ENCODE measurements at places on chromosomes 13 and 19.

DNA sequence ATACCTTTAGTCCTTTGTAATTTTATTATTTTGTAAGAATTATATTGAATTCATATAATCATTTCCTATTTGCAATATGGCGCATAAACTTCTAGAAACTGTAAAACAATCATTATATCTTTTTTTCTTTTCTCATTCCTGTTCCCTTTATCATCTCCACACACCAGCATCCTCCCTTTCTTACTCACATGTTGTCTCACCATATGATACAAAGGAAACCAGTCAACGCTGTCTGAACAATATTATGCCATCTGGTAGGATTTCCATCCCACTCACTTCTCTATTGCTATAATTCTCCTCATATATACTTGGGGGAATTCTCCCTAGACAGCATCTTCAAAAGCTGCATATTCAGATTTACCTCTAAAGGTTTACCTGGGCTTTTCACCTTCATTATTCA, 389.8 kb downstream of the NDFIP2 start:
- no peak for DNase-seq

DNA sequence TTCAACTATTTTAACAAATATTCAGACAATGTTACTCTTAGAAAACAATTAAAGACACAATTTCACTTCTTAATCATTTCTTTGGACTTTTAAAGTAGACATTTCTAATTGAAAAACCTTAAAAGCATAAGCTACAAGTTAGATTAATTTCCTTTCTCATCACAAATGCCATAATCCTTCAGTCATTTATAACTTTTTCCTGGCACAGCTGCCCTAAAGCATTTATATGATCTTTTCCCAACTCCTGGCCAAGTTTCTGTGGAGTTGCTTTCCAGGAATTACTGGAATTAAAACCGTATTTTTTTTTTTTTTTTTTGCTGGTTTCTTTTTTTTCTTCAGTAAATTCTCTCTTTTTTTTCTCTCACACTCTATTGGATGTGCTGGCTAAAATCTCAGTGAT, 615.9 kb downstream of the TBC1D4 start:
- DNase-seq: no peak

GRCh38 chr13:98940325-98941001, 37.4 kb downstream of the DOCK9 start:
- no peak for DNase-seq

DNA sequence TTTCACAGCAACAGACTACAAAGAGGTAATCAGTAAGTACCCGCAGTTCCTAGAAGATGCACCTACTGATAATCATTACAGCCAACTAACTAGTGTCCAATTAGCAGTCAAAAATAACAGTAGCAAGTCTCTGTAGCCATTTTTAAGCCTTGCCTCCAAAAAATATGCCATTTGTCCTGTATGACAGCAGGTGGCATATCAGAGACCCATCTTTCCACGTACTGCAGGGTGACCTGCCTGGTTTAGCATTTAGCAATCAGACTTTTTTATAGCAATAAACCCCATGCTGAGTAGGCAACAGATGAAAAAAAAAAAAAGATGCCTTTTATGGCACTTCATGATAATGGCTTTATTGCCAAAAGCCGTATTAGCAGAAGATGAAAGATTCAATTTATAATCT, 155.3 kb upstream of the LSM14A start:
- no peak for DNase-seq

GRCh38 chr13:109485136-109485794, 301.1 kb downstream of the IRS2 start:
- DNase-seq: no peak

DNA sequence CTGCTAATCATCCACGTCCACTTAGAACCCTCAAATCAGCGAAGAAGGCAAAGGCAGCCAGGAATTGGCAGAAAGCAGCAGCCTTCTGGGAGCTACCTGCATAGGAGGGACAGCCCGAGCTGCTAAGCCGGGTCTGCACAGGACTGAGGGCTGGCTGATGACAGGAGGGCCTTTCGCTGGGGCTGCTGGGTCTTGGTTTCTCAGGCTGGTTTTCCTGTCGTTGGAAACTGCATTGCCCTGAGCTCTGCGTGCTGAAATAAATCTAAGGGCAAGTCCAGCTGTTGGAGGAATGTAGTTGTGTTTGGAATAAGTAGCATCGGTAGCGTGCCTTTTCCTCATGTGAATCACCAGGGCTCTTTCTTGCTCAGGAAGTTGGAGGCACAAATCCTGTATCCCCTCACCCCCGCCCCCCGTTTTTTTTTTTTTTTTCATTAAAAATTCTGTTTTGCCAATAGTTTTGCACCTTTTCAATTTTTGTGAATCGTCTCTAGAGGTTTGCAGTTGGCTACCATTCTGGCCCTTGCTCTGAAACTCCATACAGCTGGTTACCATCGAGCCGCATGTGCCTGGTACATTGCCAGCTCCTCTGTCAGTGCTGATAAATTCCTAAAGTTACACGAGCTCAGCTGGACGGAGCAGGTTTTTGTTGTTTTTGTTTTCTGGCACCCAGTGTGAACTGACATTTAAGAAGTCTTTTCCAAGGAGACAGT, 193.9 kb upstream of the RNF113B start:
- no peak for DNase-seq

- no peak for DNase-seq
These were observed 26.3 kb downstream of the BCAT2 start for GRCh38 chr19:48784527-48784926.

GRCh38 chr19:23908165-23908564, 6.5 kb upstream of the ZNF726 start:
- no peak for DNase-seq

DNA sequence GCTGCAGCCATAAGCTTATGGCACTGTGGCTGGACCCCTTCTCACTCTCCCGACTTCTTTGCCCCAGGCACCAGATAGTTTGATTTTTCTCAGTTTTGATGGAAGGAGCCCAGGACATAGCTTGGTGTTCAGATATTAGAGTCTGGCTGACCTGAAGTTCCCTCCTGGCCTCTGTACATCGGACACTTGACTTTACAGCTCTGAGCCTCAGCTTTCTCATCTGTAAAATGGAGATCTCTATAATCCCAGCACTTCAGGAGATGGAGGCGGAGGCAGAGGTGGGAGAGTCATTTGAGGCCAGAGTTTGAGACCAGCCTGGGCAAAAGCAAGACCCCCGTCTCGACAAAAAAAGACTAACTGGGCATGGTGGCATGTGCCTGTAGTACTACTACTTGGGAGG, 909 bp downstream of the CC2D1A start:
- DNase-seq: no peak

DNA sequence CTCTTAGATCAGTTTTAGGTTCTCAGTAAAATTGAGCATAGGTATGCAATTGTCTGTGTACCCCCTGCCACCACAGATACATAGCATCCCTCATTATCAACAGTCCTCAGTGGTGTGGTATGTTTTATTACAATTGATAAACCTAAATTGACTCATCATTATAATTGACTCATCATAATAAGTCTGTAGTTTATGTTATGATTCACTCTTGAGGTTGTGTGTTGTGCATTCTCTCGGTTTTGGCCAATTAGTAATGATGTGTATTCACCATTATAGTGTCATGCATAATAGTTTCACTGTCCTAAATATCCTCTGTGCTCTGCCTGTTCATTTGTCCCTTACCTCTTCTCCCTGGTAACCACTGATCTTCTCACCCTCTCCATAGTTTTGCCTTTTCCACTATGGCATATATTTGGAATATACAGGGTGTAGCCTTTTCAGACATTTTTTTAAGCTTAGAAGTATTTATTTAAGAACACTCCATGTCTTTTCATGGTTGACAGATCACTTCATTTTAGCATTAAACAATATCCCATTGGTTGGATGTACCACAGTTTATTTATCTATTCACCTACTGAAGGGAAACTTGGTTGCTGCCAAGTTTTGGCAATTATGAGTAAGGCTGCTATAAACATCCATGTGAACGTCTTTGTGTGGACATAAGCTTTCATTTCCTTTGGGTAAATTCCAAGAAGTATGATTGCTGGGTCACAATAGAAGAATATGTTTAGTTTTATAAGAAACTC, 1620.6 kb upstream of the MIR17HG start:
- DNase-seq: no peak

DNA sequence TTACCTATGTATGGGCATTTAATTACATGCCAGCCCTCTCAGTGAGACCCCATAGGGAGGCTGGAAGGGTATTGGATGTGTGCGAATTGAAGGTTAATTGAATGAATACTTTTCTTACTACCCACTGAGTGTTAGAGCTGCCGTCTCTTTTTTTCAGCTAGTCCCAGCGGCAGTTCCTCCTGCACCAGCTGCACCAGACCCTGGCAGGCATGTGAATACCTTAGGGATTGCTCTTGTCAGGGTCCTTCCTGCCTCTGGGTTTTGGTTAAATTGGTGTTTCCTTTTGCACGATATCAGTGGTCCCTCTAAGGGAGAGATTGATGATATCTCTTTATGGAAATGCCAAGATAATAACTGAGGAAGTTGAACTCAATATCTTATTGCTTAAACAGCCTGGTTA, 9.8 kb upstream of the CXCL17 start:
- no peak for DNase-seq

GRCh38 chr13:113493315-113493951, 2.9 kb upstream of the DCUN1D2 start:
- DNase-seq: no peak

GRCh38 chr13:99055281-99055680, 77.4 kb upstream of the DOCK9 start:
- DNase-seq: no peak

- no peak for DNase-seq
These were observed 31.5 kb downstream of the KLF5 start for GRCh38 chr13:73090116-73090822.

GRCh38 chr13:102571075-102571474, 25.7 kb upstream of the TPP2 start:
- no peak for DNase-seq

DNA sequence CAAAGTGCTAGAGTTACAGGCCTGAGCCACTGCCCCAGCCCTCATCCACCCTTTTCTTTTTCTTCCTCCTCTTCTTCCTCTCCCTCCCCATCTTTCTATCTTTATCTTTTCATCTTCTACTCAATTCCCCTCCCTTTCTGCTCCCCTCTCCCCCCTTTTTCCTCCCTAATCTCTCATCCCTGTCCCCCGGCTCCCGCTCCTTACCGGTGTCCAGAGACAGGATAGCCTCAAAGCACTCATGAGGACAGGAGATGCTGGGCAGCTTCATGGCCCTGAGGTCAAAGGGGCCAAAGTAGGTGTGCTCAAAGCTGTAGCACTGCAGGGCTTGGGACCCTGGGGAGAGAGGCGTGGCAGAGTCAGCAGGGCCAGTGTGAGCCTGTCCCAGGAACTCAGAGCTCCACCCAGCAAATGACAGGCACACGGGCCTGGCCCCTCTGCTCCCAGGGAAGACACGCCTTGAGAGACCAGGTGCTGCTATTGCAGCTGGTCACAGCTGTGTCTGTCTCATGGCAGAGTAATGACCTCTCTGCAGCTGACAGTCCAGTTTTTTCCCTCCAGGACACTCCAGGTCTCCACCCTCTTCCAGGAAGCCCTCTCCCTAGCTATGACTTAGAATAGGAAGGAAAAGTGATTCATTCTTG, 2.6 kb downstream of the LYPD5 start:
- no peak for DNase-seq

DNA sequence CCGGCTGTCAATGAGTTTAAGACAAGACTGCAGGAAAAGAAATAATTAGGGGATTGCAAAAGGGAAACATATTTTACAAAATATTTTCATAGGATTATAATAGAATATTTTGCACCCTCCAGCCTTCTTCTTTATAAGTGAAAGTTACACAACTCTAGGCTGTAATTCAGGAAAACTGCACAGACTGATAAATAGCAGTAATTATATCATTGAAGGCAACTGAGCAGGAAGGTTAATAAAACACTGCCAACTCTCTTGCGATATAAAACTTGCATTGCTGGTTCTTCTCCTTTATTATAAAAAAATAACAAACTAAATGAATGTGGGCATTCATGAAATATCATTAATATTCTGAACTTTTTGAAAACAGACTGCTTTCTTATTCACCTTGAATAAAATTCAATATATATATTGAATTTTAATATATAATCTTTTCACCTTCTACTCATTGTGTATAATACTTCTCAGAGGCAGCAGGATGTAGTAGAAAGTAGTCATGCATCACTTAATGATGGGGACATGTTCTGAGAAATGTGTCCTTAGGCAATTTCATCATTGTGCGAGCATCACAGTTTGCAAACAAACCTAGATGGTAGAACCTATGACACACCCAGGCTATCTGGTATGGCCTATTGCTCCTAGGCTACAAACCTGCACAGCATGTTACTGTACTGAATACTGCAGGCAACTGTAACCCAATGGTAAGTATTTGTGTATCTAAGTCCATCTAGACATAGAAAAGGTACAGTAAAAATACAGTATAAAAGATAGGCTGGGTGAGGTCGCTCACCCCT, 24.9 kb upstream of the STARD13 start:
- no peak for DNase-seq

DNA sequence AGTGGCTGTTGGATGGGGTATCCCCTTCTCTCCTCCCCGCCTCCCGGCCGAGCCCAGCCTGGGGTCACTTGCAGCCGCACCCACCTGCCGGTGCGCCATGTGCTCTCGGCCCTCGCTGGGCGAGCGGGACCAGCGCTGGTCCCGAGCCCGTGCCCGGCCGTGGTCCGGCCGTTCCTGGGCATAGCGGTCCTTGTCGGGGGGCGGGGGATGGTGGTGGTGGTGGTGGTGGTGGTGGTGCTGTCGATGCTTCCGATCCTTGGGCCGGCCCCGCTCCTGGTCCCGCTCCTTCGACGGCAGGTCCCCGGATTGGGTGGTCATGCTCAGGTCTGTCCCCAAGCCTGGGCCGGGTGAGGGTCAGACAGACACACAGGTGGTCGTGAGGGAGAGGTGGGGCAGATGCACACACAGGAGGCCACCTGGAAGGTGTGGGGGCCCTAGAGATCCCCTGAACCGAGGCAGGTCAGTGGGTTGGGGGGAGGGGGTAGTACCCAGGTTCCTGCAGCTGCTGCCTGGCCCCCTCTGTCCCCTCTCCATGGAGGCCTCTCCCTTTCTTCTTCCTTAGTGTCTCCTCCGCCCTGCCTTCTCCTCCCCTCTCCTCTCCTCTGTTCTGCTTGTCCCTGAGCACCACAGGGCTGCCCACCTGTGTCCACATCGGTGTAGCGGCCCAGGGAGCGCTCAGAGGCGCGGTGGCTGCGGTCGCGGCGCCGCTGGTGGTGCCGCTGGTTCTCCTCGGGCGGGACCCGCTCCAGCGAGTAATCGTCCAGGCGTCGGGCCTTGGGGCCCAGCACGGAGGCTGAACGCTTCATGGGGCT, 58.7 kb downstream of the IER2 start:
- no peak for DNase-seq

GRCh38 chr13:83167203-83167602, 715.1 kb downstream of the SLITRK1 start:
- no peak for DNase-seq

All from activated T-cell treated with anti-CD3 and anti-CD28 coated beads, Interleukin-2, amount 50 U/mL, for 48 hours (primary cell).